ENCODE measurements at places on chromosomes 13 and 19.

GRCh38 chr19:40139533-40140287, 49.0 kb upstream of the ZNF780A start:
- DNase-seq = peak; percentile 70

- DNase-seq = peak; percentile 97
Measured at GRCh38 chr19:4057931-4058692, 8.6 kb downstream of the ZBTB7A start.

DNA sequence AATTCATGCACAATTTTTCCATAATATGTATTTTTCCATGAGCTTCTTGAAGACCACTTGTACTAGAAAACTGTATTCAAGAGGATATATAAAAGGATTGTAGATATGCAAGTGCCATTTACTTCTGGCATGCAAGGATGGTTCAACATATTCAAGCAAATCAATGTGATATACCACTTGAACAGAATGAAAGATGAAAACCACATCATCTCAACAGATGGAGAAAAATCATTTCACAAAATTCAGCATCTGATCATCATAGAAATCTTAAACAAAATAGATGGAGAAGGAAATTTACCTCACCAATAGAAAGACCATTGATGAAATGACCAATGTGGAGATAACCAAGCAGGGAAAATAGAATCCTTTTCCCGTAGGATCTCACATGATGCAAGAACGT, 5.1 kb upstream of the ZNF816 start:
- no peak for DNase-seq

DNA sequence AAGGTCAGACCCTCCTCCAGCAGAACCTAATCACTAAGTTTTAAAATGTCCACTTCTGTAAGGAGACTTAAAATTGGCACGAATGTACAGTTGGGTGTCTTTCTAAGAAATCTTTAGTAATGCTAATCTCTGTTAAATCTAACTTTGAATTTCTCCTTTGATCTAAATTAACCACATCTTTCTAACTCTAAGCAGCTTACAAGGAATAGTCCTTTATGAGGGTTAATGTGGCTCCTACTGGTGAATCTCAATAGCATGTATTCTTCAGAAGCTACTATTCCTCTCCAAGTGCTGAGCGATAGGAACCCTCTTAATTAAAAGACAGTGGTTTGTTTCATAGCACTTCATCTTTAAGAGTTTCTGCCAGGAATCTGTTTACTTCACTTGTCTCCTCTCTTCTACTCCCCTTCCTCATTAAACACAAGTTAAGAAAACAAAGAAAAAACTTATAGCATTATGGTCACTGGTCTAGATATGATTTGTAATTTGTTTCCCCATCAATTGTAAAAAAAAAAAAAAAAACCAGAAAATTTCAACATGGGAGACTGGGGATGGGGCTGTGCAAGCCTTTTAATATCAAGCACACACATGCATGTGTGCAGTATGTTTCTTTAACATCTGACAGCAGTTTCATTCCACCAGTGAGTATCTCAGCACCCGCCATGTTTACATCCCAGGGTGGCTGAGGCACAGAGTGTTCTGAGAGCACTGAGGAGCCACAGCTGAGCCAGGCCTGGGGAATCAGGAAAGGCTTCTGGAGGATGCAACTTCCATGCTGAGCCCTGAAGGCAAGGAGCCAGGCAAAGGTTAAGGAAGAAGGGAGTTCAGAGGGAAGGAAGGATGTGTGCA, 57.7 kb downstream of the ATP7B start:
- DNase-seq = no peak

GRCh38 chr19:17590866-17591265, 35.4 kb downstream of the COLGALT1 start:
- DNase-seq = no peak

- no peak for DNase-seq
Measured at GRCh38 chr13:104833221-104833620, 1702.2 kb downstream of the EFNB2 start.

DNA sequence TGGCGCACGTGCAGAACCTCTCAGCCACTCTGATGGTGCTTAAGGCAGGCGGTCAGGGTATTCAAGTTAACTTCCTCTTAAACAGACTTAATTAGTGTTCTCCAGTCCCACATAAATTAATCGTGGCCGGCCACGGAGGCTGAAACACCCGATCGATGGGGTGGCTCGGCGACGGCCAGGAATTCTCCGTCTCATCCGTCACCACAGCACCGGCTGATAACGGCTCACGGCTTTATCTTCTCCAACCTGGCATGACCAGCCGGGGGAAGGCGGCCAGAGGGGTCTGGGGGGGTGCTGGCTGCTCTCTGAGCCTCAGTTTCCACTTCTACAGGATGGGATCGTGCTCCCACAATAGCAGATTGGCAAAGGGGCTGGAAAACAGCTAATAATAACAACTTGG, 32.6 kb upstream of the TCF3 start:
- DNase-seq = no peak

- DNase-seq = no peak
Measured at GRCh38 chr13:112168761-112169160, 101.8 kb downstream of the SOX1 start.

- DNase-seq = no peak
Measured at GRCh38 chr13:110156301-110157049, 150.5 kb downstream of the COL4A1 start.

GRCh38 chr19:45922281-45922680, 7.7 kb upstream of the NANOS2 start:
- DNase-seq = no peak

DNA sequence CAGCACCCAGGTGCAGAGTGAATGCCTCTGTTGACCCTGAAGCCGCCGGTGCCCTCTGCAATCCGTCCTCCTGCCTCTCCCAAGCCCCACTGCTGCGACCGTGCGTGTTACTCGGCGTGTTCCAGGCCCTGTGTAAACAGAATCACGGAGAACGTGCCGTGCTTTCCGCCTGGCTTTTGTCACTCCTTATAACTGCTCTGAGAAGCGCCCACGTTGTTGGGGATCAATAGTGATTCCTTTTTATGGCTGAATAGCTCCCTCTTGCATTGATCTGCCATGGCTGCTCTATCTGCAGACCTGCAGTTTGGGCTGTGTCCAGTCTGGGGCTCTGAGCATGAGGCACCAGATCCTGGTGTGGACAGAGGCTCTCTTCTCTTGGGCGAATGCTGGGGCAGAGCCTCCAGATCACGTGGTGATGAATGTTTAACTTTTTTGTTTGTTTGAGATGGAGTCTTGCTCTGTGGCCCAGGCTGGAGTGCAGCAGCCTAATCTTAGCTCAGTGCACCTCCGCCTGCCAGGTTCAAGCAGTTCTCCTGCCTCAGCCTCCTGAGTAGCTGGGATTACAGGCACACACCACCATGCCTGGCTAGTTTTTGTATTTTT, 15.8 kb downstream of the ADPRHL1 start:
- DNase-seq = peak; percentile 3

DNA sequence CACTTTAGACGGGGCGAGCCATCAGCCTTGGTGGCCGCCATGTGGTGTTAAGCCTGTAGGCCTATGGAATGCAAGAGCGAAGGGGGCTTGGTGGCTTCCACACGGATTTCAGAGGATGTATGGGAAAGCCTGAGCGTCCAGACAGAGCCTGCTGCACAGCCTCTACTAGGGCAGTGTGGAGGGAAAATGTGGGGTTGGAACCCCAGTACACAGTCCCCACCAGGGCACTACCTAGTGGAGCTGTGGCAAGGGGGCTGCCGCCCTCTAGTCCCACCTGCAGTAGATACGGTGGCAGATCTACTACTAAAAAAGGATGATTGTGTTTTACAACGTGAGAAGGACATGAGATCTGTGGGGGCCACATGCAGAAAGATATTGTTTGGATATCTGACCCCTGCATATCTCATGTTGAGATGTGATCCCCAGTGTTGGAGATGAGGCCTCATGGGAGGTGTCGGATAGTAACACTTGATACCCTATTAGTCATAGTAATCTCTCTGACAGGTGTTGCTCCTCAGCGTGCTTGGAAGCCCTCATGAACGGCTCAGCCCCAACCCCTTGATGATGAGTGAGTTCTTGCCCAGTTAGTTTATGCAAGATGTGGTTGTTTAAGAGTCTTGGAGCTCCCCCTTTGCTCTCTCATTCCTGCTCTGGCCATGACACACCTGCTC, 45.6 kb downstream of the LHFPL6 start:
- DNase-seq = no peak

DNA sequence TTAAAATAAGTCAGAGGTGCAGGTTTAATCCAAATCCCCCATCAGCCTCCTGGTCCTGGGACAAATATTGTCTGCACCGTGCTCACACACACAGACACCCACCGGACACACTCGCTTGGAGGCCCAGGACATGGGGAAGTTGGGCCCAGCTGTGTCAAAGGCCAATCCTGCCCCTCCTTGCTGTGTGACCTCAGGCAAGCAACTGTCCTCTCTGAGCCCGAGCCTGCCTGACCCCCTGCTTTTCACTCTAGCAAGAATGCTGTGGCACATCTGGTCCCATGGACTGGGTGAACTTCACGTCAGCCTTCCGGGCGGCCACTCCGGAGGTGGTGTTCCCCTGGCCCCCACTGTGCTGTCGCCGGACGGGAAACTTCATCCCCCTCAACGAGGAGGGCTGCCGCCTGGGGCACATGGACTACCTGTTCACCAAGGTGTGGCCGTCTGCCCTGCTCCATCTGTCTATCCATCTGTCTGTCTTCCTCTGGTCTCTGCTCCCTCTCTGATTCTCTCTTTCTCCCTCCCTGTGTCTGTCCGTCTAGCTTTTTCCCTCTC, 9.3 kb downstream of the UPK1A start:
- no peak for DNase-seq

GRCh38 chr19:50702871-50703829, 16.5 kb downstream of the SHANK1 start:
- DNase-seq = peak; percentile 44

GRCh38 chr19:40533508-40533907, 43.2 kb upstream of the SHKBP1 start:
- no peak for DNase-seq

DNA sequence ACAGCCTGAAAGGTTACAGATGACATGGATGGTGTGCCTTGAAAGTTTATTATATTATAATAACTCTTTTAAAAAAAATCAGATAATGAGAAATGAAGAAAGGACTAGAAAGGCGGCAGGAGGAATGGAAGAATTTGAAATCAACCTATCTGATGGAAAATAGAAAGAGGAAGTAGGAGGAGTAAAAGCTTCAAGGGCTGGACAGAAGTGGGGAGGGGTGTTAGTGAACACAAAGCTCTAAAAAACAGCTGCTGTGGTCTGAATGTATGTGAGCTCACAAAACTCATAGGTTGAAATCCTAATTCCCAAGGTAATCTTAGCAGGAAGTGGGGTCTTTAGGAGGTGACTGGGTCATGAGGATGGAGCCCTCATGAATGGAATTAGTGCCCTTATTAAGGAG, 19.5 kb downstream of the CCDC70 start:
- no peak for DNase-seq

DNA sequence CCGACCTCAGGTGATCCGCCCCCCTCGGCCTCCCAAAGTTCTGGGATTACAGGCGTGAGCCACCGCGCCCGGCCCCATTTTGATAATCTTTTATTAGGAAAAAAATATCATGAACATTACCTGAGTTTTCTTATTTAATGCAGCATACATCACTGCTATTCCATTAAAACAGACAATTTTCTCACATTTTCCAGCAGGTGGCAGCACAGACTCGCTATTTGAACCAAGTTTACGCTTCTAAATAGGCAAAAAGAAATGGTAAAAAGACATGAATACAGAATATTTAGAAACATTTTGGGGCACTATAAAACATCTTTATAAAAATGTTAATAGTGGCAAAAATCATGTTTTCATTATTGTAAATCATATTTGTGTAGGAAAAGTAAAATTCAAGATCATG, 903.1 kb downstream of the SLITRK6 start:
- DNase-seq = peak; percentile 23

DNA sequence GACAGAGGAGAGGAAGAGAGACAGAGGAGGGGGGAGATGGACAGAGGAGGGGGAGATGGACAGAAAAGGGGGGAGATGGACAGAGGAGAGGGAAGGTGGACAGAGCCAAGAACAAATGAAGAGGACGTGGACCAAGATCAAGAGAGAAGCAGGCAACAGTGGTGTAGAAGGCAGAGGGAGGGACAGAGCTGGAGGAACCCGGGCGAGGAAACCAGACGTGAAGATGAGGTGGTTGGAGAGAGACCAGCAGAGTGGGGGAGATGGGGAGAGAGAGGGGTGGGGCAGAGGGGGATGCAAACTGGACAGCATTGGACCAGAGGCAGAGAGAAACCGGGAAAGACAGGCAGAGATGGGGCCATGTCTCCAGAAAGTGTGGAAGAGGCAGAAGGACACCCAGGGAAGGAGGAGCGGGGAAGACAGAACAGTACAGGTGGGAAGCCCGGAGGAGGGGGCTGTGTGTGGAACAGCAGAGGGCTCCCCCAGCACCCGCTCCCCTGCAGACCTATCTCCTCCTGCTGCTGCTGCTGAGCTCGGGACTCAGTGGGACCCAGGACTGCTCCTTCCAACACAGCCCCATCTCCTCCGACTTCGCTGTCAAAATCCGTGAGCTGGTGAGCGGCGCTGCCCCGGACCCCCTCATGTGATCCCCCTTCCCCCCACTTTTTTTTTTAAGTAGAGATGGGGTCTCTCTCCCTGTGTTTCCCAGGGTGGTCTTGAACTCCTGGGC, 1.3 kb downstream of the FLT3LG start:
- DNase-seq = no peak

DNA sequence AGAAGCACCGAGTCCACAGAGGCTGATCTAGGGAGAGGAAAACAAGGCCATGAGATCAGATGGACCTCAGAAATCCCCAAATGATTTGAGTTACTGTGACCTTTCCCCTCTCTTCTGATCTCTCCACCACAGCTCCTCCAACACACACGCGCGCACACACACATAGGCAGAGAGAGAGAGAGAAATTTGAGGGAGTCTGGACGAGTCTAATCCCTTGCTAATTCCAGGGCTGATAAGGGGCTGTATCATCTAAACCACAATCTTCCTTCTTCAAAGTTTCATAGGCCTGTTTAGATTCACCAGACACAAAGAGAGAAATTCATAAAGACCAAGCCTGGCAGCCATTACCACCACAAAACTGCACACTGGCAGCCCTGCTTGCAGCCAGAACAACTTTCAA, 8.6 kb downstream of the ZFP82 start:
- no peak for DNase-seq

DNA sequence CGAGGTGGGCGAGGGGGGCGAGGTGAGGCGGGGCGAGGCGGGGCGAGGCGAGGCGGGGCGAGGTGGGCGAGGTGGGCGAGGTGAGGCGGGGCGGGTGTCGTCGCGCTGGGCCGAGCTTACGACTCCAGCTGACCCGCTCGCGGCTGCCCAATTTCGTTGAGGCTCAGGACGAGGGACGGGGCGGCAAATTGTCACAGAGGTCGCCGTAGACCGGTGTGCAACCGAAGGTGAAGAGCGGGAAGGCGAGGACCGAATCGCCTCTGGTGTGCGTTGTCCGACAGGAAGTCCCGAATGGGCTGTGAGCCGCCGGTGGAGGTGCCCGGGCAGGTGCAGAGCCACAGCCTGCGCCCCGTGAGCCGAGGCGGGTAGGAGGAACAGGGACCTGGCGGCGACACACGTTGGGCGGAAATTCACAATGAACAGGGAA, at the start of gene LACC1:
TSS of gene LACC1 (plus strand) at position 150 of the 427 bp plus-strand sequence. CDS start 1,082 bp downstream, outside the sequence.
- DNase-seq = no peak

DNA sequence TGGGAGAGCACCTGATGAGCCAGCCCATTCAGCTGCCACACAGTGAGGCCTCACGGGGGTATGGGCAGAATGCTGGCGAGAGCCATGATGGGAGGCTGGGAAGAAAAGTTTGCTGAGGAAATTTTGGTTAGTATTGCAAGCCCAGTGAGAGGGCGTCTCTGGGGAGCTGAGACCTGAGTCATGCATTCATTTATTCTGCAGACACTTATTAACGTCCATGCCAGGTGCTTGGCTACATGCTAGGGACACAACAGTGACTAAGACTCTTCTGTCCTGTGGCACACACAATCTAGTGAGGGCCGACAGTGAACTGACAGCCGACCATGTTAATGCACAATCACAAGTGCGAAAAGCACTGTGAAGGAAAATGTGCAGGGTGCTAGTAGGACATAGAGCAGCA, 27.2 kb downstream of the WDR62 start:
- no peak for DNase-seq
